Omental fat pad (tissue), 4 donors: ENCODE measurements at places on chromosomes 7 and 10.

GRCh38 chr10:29714096-29714874 lies 79.5 kb upstream of the SVIL start:
- no peak for DNase-seq

DNA sequence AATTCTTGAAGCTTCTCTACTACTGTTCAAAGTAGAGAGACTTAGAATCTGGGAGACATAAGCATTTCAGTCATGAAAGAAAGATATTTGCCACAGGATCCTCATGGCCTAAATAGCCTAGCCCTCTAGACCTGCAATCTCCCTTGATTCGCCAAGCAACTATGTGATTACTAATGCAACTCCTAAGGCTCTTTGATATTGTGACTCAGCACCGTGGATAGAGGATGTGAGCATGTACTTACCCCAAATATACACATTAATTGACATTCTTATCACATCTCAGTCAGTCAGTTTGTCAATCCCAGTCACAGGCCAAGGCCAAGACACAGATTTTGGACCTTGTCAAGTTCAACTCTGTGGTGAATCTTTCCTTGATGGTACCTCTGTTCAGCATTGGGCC lies 42.6 kb downstream of the GPR37 start:
- DNase-seq, result no peak

DNA sequence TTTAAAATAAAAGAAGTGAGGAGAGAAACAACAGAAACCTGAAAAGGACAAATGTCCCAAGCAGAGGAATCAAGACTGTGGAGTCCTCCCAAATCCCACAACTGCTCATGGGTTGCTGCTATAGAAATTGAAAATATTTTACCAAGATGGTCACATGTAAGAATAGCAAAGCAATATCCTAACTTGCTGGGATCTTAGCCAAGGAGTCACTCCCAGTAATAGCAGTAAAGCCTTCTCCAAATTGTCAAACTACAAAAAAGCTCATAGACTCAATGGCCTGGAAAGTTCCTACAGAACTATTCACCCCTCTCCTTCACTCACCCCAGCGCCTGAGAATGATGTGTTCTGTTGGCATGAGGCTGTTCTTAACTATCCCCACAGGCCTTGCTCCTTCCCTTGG lies 186.5 kb downstream of the ELMO1 start:
- DNase-seq, result no peak

GRCh38 chr7:1225441-1226185 lies 7.1 kb upstream of the UNCX start:
- no peak for DNase-seq

GRCh38 chr10:43249151-43249961 lies 17.5 kb downstream of the RASGEF1A start:
- DNase-seq, result peak; percentile 4

DNA sequence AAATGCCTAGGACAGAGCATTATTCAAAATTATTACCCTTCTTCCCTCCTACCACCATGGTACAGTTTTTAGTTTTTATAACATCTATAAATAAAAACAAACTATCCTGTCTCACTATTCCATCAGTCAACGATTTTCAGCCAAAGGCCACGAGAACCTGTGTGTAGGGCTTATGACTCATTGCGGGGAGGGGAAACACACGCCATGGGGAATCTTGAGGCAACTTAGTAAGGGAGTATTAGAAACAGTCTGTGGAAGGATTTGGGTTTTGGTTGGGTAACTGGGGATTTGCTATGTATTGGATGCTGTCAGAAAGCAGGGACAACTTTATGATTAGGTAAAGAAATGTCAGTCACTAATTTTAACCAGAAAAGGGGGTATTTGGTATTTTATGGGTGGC lies 14.7 kb downstream of the GPR141 start:
- DNase-seq, result no peak

GRCh38 chr10:50740293-50740648 lies 535 bp downstream of the ASAH2B start:
- DNase-seq, result no peak

DNA sequence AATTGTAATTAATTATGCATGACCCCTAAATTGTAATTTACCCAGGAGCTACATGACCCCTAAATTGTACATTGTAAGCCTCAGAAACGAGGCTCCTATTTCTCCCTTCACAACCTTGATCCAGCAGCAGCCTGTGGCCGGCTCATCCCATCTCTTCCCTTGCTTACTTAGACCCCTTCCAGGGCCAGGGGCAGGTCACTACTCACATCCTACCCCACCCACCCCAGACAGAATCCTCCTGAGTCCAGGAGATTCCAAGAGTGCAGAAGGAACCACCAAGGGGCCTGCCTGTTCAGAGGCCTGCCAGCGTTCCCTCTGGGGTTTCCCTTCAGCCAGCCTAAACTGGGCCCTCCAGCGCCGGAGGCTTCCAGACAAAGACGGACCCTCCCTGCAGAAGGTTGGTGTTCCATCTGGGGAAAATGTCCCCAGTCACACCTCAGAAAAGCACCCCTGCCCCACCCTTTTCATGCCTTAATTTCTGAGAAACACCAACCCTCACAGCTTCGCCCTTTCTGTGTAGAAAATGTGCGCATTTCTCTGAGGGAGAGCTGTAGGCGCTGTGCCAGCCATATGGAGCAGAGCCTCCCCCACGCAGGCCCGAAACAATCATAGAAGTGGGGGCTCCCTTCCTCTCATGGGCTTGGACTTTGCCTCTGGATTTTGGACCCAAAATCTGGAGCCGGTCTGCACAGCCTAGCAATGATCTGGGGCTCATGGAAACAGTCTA lies 19.2 kb downstream of the LEP start:
- no peak for DNase-seq

DNA sequence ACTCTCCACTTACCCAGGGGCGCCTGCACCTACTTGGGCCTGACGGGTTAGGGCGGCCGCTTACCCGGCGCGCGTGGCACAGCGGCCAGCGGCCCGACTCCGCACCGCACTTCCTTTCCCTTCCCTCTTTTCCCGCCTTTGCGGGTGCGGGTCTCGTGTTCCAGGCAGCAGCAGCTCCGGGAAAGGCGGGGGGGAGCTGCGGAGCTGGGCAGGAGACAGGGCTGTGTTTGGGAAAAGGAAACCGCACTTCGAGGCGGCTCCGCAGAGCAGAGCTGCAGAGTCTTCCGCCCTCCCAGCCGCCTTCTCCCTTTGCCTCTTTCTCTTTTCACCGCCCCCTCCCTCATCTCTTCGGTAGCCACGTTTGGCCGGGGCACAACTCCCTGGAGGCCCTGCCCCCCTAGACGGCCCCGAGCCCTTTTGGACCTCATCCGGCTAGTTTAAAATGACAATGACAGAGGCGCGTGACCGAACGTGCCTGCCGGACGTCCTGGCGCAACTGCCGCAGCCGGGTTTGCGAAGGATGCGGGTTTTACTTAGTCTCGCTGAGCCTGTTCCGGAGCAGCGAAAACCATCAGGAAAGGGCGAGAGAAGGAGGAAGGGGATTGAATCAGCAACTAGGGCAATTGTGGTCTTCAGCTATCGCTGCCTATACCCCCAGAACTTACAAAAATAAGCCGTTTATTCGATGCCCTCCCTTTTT lies 7.9 kb upstream of the PAX2 start:
- DNase-seq, result no peak

DNA sequence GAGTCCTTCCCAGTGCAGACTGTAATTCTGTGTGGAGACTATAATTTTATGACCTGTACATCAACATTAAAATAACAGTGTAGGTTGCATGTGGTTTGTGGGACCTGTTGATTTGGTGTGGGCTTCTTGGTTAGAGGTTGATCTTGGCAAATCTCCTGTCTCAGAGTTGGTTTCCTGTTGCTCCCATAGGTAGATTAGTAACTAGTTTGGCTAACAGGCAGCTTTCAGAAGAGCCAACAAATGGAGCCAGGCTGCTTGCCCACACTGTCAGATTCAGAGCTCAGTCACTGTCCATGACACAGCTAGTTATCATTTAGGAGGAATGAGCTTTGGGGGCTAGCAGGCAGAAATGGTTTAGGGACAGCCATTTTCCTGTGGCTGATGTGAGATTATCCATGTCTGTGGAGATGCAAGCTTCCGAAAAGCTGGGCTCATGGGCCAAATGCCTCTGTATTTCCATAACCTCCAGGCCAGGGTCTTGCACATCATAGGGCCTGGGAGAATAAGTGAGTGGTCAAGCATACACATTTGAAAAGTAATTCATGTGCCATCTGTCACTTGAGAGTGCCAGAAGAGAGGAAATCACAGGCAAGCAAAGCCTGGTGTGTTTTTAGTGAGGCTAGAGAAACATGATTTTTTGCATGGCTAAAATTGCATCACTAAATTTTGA lies 33.4 kb downstream of the CCM2 start:
- DNase-seq, result no peak

- no peak for DNase-seq
Measured at GRCh38 chr10:74171625-74172024, 20.6 kb downstream of the ADK start.

DNA sequence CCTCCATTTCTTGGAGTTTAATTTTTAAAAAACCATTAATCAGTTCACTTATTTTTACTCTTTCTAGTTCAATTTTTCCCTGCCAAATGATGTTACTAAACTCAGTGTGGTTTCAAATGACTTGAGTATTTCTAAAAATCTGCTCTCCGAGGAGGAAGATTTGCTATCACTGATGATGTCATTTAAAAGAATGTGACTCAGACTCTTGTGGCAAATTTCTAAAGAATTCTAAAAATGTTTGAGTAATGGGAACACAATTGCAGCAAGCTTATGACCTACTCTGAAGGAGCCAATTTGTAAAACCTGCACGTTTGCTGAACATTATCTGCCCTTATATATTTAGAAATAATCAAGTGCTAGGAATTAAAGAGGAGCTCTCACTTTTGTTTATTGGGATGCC lies 88.6 kb downstream of the SPAG6 start:
- no peak for DNase-seq

DNA sequence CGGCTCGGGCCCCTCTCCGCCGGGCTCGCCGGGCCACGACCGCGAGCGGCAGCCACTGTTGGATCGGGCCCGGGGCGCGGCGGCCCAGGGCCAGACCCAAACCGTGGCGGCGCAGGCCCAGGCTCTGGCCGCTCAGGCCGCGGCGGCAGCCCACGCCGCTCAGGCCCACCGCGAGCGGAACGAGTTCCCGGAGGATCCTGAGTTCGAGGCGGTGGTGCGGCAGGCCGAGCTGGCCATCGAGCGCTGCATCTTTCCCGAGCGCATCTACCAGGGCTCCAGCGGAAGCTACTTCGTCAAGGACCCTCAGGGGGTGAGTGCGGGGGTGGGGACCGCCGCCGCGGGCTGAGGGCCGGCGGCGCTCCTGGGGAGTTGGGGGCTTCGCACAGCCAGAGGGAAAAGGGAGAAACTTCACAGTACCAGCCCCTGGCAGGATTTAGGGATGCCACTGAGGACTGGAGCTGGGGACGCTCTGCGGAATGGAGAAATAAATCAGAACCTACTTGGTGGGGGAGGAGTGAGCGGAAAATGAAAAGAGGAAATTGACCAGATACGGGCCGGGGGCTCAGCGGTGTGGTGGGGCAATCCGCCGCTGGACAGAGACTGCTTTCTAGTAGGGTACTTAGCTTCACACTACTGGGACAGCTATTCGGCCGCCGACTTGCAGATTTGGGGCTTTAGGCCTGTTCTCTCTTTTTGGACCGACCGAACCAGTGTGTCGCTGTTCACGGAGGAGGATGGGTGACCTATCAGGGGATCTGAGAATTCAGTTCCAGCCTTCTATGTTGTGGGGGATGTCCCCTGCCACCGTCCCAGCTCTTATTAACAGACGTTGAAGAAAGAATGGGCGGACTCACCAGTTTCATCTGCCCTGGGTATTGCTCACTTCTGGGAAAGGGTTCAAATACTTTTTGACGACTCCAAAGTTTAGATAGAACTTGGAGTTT lies 669 bp downstream of the PI4K2A start:
- no peak for DNase-seq

- no peak for DNase-seq
Measured at GRCh38 chr10:5504146-5505072, 5.0 kb upstream of the CALML5 start.

DNA sequence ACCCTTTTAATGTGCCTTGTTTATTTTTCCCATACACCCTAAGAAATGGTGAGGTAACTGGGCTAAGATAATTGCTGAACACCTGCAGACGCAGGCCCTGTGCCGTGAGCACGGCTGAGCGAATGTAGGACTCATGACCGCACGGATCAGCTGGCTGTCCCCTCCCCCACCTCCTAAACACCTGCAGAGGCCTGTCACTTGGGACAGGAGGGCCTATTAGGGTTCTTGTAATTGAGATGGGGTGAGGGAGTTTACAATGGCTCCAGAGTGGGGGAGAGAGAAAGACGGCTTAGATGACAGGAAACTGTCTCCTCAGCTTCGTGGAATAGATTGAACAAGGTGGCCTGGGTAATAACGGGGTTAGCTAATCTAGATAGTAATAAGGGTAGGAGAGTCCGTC lies 291.7 kb upstream of the HABP2 start:
- DNase-seq, result no peak

- peak; percentile 23 for DNase-seq
Measured at GRCh38 chr7:73978661-73979563, 49.1 kb upstream of the ELN start.

- DNase-seq, result no peak
Measured at GRCh38 chr7:129536323-129536722, 34.0 kb downstream of the SMKR1 start.
